T-helper 2 cell treated with Interferon-gamma antibody and Interleukin-4, amounts not matched to agents 5 μg/mL and 100 μg/mL, for 36 hours (primary cell): ENCODE measurements at places on chromosomes 4 and X.

DNA sequence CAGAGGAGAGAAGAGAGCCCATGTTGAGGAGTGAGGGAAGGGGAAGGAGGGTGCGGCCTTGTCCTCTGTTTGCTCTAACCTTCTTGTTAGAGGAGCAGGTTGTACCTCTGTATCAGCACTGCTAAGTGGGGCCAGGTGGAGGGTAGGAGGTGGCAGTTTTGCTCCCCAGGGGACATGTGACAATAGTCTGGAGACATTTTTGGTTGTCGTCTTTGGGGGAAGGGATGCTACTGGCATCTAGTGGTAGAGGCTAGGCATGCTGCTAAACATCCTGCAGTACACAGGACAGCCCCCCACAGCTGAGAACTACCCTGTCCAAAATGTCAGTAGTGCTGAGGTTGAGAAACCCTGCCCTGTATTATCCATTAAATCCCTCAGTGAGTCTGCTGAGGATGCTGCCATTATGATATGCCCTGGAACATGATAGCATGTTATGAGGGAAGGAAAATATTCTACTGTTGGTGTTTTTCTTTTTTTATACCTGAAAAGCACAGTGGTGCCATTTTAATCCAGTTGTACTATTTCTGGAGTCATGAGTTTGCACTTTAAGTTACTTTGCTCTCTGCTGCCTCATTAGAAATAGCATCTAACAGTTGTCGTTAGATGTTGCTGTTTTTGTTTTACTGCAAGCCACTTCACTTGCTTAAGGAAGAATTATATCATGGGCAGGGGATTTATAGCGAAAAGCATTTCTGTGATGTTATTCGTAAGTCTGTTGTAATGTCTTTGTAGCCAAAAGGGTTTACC lies 90.6 kb downstream of the LRP2BP start:
- DNase-seq = no peak

- DNase-seq = no peak
These were observed 283.3 kb upstream of the DKK2 start for GRCh38 chr4:107319386-107319785.

- DNase-seq = no peak
These were observed 56.7 kb upstream of the HGFAC start for GRCh38 chr4:3384771-3385710.

- DNase-seq = no peak
These were observed 2139.4 kb upstream of the TENM3 start for GRCh38 chr4:180103794-180104193.

- DNase-seq = no peak
These were observed 499.7 kb upstream of the POU3F4 start for GRCh38 chrX:83008415-83008814.

GRCh38 chrX:150577174-150577573 lies 8.8 kb downstream of the MTM1 start:
- no peak for DNase-seq

DNA sequence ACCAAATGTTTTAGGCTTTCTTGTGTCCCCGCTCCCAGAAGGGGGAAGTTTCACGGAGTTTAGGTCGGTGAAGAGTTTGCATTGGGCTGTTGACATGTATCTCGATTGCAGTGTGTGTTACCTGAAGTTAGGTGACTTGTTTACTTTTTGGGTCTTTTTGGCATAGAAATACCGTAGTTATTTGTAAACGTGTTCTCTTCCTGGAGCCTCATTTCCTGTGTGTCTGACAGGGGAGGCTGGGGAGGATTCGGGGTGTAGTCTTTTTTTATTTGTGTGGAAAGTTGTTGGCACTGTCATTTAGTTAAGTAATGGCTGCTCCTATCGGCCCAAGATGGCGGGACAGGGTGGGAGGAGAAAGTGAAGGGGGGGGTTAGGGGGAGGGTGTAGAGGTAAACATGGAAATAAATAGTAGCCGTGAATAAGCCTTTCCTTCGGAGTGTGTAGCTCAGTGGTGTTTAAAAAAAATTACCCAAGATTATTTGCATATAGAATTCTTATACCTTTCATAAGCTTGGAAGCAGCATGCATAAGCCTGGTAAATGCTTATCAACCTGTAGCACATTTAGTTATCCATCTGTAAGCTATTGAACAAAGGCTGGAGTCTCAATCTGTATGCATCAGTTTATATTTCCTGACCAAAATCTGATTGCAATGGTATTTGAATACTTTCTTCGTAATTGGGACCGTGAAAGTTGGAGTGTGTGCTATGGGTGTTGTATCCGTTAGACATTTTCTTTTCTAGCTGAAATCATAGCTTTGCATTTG lies 1.6 kb downstream of the KDM6A start:
- DNase-seq = peak; percentile 17

DNA sequence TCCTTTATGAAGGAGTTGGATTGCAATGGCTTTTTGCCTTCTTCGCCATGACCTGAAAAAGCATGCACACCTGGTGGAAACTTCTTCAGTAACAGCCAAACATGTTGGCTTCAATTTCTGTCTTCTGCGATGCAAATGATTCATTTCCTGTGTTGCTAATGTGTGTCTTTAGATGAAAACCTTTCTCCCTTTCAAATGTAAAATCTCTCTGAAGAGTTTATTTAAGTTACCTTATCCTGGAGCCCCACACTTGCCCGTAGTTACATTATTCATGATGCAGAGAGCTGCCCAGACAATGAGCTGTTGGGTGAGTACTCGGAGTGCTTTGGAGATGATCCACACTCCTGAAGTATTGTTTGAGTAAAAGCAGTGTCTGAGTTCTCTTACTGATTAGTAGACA lies 1100.9 kb downstream of the RPA4 start:
- no peak for DNase-seq

DNA sequence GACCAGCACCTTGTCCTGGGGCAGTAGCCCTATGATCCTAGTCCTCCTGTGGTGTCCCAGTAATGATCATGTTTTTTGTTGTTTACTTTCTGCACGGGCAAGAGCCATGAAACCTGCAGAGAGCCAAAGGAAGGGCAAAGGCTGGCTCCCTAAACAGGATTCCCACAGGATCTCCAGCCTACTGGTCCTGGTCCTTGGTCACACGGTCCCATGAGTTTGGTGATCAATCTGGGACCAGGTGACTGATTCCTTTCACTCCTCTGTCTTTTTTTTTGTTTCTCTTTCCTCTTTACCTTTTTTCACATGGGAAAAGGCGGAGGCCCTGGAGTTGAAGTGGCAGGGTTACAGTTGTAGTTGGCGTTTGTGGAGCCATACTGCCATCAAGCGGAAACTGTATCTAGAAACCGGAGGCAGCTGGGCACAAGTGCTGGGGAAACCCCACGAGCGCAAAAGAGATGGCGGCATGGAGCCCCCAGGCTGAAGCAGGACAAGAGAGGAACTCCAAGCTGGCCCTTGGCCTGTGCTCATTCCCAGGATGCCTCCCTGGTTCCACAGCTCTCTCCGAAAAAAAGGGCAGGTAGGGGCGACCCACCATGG lies 34.6 kb downstream of the NBDY start:
- DNase-seq = no peak

DNA sequence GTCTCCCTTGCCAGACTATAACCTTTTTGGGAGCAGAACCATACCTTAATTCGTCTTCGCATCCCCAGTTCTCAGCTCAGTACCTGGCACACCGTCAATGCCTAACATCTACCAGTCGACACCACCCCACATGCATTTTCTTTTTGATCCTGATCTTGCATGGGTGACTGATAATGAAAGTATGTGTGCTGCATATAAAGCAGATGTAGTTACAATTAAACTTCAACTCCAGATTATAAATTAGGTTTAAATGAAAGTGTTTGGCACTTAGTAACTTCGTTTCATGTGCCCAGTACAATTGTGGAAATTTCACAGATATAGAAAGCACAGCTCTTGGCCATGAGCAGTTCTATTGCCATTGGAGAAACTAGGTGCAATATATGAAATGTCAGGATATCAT lies 8.8 kb upstream of the NKX6-1 start:
- no peak for DNase-seq

GRCh38 chr4:48178931-48179330 lies 44.9 kb upstream of the TXK start:
- no peak for DNase-seq

DNA sequence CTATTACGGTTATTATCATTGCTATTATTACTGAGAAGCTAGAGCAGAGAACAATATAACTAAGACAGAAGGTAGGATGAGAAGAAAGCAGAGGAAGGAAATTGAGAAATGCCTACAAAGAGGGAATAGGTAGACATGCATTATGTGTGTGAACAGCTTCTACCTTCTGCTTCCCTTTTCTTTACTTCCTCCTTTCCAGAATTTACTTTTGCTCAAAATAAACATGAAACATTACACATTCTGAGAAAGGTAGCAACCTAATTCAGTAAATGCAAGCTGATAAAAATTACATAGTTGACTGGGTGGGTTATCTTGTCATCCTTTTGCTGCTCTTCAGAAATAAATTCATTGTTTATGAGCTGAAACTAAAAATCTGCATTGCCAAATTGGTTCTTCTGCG lies 54.6 kb downstream of the AMOT start:
- DNase-seq = no peak

- no peak for DNase-seq
These were observed 321.6 kb downstream of the ARHGAP10 start for GRCh38 chr4:148053298-148054003.
